ENCODE measurements at places on chromosomes 2 and 18.

- no peak for DNase-seq
Observed at GRCh38 chr2:158815658-158816057, 20.5 kb downstream of the DAPL1 start.

- no peak for DNase-seq
Observed at GRCh38 chr2:48984922-48985321, 169.4 kb downstream of the FSHR start.

- DNase-seq: no peak
Observed at GRCh38 chr2:219299372-219299760, 9.8 kb downstream of the PTPRN start.

- no peak for DNase-seq
Observed at GRCh38 chr2:31266804-31267203, 32.9 kb downstream of the EHD3 start.

- DNase-seq: peak; percentile 99
Observed at GRCh38 chr2:37711308-37711731, 39.9 kb upstream of the CDC42EP3 start.

DNA sequence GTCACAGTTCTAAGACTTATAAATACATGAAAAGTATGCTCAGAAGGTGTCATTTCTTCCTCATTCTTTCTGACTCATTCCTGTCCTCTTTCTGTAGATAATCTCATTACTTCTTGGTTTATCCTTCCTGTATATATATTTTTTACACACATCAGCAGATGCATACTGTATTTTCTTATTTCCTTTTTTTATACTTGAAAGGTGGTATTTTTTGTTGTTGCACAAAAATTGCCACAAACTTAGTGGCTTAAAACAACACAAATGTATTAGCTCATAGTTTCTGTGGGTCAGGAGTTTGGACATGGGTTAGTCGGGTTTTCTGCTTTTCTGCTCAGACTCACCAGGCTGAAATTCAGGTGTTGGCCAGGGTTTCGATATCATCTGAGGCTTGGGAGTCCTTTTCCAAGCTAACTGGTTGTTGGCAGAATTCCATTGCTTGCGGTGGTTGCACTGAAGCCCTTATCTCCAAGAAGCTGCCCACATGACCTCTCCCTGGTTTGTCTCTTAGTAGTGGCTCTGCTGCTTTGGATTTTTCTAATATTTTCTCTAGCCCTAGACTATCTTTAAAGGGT lies 162.6 kb downstream of the FMNL2 start:
- no peak for DNase-seq

- no peak for DNase-seq
Observed at GRCh38 chr2:225270053-225270452, 129.5 kb upstream of the NYAP2 start.

GRCh38 chr2:140892436-140892835 lies 1238.4 kb downstream of the LRP1B start:
- peak; percentile 84 for DNase-seq

- DNase-seq: no peak
Observed at GRCh38 chr2:128690869-128691268, 372.2 kb upstream of the HS6ST1 start.

- DNase-seq: no peak
Observed at GRCh38 chr2:179622112-179622511, 239.3 kb downstream of the ZNF385B start.

- no peak for DNase-seq
Observed at GRCh38 chr2:136013955-136014354, 28.5 kb upstream of the DARS1 start.

- no peak for DNase-seq
Observed at GRCh38 chr2:15145919-15146318, 415.2 kb downstream of the NBAS start.

- no peak for DNase-seq
Observed at GRCh38 chr18:34594266-34594665, 115.8 kb upstream of the DTNA start.

GRCh38 chr2:21111012-21111411 lies 12.8 kb upstream of the TDRD15 start:
- DNase-seq: no peak

- DNase-seq: no peak
Observed at GRCh38 chr2:217611056-217611455, 391.7 kb downstream of the TNS1 start.

DNA sequence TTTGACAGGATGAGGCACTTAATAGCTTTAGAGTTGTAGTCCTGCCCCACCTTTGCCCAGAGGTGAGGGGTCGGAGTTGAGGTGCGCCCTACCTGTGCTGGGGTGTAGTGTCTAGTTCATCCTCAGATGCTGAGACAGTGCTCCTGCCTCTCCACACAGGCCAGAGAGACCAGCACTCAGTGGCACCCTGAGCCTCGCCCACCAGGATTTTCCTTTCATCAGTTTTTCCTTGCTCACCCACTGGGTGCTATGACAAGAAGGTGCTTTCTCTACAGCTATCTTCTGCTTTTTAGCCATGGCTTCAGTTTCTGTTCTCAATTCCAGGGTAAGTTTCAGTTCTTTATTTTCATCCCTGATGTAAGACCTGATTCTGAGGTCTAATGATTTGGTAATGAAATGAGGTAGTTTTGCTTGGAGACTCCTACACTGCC lies 16.8 kb upstream of the TMEM131 start:
- DNase-seq: no peak

- no peak for DNase-seq
Observed at GRCh38 chr2:236616624-236617023, 47.0 kb downstream of the ACKR3 start.

DNA sequence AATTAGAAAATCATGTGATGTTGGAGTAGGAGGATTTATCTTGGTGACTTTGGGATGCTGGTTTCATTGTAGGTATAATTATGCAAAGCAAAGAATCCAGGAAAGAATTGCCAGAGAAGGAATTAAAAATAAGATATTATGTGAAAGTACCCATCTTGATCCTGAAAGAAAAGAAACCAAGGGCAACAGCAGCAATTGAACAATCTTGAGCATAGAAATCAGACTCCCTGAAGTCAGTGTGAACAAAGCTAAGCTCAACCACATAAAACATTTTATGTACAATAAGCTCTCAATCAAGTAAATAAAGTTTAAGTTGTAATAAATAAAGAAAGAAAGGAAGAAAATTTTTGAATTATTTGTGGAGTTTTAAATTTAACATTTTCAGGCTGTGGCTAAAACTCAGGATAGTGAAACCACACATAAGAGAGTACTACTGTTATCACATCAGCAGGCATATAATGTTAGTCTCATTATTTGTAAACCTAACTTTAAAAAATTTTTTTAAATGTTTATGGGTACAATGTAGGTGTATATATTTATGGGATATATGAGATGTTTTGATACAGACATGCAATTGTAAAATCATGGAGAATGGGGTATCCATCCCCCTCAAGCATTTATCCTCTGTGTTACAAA lies 32.8 kb upstream of the GPR55 start:
- no peak for DNase-seq

DNA sequence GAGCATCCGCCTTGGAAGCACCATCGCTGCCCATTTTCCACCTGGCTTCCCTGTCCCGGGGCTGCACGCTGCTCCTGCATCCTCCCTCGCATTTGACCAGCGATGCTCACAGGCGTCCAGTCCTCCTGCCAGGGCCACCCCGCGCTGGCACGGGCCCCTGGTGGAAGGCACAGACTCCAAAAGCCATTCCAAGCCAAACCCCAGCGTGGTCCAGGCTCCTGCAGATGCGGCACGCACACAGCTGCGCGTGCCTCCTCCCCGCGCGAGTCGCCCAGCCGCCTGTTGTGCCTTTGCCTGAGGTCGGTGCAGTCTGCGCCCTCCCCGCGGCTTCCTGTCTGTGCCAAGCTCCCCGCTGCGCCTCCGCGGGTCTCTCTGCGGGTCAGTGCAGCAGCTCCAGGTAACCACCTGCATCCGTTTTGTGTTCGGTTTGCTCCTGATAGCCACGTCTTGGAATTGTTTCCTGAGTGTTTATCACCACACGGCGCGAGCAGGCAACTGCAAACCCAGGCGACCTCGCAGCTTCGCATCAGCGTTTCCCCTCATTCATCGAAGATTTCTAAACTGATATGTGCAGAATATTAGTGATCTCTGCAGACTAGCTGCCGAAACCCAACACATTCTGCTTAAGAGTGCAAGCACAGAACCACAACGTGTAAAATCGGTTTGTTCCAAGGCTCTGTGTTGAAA lies 65.2 kb upstream of the SALL3 start:
- no peak for DNase-seq

DNA sequence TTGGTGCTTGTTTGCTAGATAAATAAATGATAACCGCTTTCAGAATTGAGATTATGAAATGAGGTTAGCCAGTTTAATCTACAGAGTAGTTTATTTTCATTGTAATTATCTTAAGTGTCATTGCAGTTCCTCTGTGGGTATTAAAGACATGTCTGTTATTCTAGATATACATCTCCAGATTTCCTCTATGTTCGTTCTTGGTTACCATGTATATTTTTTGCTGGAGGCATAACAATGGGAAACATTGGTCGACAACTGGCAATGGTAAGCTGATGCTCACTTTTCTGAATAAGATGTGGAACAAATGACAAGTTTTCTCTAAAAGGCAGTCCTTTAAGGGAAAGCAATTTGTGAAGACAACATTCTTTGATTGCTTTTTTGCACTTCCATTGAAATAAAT lies 18.7 kb downstream of the INSIG2 start:
- DNase-seq: no peak

- no peak for DNase-seq
Observed at GRCh38 chr2:7811073-7811472, 870.8 kb upstream of the ID2 start.

DNA sequence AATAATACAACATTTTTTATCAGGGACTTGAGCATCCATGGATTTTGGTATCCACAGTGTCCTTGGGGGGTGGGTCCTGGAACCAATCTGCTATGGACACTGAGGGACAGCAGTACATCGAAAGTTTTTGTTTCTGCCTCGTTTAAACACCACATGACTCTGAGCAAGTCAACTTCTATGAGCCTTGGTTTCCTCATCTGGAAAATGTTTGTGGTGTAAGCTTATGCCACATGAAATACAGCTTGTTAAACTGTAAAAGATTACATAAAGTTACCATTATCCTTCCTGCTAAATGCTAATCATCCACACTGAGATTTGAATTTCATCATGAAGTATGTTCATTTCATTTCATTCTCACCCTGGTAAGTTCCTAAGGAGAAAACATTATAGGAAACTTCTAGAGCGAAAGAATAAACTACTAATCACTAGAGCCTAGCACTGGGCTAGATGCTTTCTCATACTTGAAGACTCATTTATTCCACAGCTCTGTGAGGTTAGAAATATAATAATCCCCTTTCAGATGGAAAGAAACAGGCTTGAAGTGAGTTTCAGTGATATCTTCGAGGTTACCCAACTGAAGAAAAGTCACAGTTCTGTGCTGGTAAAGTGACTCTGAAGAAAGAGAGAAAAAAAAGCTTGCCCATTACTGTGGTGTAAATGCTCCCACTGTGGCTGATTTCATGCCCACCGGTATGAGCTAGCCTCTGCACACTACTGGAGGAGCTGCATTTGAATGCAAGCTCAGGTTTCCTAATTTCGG lies 29.2 kb downstream of the MCFD2 start:
- no peak for DNase-seq

GRCh38 chr2:189199797-189200196 lies 20.2 kb upstream of the COL5A2 start:
- DNase-seq: no peak

- DNase-seq: no peak
Observed at GRCh38 chr2:218963601-218964000, 4.1 kb downstream of the CDK5R2 start.
